Fibroblast of upper back skin (primary cell): ENCODE measurements at places on chromosomes 12 and 14.

DNA sequence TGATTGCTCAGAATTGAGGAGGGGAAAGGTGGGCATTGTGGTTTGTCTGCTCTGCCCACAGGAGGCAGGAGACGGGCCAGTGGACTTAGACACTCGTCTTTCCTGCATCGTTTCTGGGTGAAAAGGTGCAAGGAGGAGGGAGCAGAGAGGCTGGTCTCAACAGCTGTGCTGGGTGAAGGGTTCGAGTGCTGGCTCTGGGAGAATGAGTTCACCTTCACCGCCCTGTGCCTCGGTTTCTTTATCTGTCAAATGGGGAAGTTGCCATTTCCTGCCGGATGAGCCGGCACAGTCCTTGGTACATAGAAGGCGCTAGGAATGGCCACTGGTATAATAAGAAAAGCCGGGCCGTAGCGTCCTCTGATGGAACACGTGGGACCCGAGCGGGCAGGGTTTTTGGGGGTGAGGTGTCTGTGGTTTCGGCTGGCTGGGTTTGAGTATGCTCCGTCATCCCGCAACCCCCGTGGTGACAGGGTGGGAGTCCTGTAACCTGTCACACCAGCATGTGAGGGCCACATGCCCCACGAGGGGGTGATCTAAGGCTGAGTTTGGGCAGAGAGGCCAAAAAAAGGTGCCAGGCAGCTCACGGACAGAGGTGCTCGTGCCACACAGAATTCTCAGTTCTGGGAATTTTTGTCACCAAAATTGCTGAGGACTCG lies 7.3 kb downstream of the BCL7A start:
- no peak for DNase-seq

DNA sequence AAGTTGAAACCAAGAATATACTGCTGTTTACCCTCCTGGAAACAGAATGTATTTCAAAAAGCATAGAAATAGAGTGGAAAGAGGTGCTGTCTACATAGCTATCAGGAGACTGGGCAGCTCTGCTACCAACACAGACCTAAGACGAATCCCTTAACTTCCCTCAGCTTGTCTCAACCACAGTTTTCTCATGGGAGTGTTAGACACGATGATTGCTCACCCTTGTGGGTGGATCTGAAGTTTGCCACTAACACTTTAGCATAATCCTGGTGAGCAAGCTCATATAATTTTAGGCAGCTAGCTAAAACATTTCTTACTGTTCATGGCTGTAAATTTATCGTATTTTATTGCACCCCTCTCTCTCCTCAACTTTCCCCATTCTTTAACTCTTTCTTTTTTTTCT lies 38.5 kb downstream of the C12orf75 start:
- DNase-seq, result peak; percentile 77

DNA sequence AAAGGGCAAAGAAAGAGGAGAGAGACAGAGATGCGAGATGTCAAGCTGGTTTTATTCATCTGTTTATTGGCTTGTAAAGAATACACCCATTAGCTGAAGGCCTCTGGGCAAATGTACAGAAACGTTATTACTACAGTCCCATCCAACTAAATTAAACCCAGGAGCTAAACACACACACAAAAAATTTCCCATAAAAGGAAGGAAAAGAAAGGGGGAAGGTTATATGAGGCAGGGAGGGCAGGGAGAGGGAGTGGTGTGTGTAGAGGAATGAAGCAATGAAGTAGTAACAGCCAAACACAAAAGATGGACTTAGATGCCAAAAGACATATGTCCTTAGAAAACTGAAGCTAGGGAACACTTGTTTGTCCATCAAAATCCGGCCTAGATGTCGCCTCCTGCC lies 3.1 kb upstream of the MFAP5 start:
- peak; percentile 82 for DNase-seq

- DNase-seq, result no peak
These were observed 11.8 kb downstream of the PDE1B start for GRCh38 chr12:54561164-54561563.

DNA sequence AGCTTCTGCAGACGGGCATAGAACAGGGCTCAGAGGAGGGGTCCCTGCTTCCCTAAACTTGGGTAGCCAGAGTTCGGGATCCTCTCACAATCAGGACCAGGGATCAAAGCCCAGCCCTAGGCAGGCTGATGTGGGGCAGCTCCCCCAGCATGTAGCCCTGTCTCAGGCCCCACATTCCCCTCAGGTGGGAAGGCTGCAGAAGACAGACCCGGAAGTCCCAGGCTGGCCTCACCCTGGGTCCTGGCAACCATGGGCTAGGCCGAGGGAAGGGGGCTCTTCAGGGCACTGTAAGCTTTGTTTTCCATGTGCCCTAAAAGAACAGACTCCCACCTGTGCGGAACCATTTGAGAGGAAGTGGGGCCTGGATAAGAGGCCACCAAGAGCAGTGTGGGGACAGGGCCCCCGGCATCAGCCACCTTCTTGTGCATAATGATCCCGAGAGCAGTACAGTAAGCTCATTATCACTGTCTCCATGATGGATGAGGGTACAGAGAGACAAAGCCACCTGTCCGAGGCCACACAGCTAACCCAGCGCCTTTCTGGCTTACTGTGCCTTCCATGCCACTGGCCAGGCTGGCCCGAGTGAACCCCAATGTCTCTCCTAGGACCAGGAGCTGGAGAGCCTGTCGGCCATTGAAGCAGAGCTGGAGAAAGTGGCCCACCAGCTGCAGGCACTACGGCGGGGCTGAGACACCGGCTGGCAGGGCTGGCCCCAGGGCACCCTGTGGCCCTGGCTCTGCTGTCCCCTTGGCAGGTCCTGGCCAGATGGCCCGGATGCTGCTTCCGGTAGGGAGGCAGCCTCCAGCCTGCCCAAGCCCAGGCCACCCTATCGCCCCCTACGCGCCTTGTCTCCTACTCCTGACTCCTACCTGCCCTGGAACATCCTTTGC lies 11.5 kb downstream of the CHGA start:
- no peak for DNase-seq

- no peak for DNase-seq
These were observed 46.3 kb downstream of the EGLN3 start for GRCh38 chr14:33904609-33905008.

- peak; percentile 83 for DNase-seq
These were observed 12.1 kb upstream of the NTN4 start for GRCh38 chr12:95802482-95803270.

DNA sequence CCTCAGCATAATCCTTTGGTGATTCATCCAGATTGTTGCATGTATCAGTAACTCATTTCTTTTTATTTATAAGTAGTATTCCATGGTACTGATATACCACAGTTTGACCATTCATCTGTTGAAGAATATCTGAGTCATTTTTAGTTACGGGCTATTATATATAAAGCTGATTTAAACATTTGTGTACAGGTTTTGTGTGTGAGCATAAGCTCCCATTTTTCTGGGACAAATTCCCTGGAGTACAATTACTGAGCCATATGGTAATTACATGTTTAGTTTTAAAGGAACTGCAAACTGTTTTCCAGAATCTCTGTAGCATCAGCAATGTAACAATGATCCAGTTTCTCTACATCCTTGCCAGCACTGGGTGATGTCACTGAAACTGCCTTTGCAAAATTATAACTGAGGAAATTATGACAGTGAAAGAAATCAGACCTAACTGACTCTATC lies 236.2 kb upstream of the KRR1 start:
- peak; percentile 85 for DNase-seq

- no peak for DNase-seq
These were observed 20.5 kb upstream of the MSRB3 start for GRCh38 chr12:65257986-65258385.

DNA sequence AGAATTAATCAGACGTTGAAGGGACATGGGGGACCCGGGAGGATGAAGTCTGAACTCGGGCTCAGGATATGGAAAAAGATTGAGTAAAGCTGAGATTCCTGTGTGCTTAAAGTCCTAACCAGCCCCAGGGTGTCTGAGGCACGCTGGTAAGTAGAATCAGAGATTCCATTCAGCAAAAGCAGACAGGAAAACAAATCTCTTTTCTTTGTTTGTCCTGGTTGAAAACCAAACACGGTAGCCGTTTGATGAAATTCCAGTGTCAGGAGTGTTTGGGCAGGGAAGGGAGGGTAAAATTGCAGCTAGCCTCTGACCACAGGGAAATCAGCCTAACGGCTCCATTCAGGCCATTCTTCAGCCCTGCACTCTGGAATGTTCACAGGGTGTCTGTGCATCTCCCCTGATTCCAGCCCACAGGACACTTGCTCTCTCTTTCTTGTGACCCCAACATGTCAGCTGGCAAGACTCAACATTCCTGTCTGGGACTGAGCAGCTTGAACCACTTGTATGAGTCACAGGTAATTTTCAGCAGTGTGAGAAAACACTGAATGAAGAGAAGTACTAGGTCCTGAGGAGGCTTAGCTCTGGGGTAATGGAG lies 31.0 kb downstream of the NINJ2 start:
- peak; percentile 91 for DNase-seq

GRCh38 chr12:65685514-65685913 lies 138.8 kb upstream of the HMGA2 start:
- DNase-seq, result peak; percentile 49

DNA sequence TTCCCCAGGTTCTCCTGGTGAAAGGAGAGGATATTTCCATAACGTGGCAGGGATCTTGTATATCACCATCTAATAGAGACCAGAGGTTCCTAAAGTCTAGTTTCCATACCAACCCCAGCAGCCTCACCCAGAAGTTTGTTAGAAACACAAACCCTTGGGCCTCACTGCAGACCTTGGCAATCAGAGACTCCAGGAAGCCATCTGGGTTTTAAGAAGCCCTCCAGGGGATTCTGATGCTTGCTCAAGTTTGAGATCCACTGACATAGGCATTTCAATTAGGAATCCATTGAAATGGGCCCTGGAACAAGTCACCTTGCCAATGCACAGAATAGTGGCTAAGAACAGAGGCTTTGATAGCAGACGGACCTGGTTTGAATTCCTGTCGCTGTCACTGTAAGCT lies 2.2 kb upstream of the CMKLR1 start:
- no peak for DNase-seq

GRCh38 chr12:42625611-42626010 lies 36.1 kb upstream of the PRICKLE1 start:
- DNase-seq, result no peak

DNA sequence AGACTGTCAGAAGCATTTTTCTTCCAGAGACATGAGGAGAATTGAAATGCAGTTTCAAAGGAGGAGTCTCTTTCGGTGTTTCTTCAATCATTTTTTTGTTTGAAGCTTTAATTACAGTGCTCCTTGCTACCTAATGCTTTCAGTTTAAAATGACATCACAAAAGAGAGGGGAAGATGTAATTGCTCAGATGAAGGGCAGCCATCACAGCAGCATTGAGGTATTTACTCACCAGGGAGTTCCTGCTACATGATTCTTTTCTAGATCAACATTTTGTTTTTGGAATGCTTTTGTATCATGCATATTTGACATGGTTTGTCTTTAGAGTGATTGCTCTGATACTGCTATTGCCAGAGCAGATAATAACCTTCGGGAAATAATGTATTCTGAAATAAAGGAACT lies 28.6 kb downstream of the FLRT2 start:
- no peak for DNase-seq

DNA sequence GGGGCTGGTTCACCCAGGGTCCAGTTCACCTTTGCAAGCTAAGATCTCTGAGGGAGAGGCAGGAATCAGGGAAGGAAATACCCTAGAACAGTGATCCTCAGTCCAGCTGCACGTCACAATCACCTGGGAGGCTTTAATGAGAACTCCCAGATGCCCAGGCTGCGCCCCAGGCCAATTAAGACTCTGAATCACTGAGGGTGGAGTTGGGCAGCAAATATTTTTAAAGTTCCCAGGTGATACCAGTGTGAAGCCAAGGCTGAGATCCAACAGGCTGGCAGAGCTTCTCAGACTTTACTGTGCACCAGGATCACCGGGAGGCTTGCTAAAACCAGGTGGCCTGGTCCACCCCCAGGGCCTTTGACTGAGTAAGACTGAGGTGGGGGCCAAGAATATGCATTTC lies 23.8 kb downstream of the MYL2 start:
- DNase-seq, result no peak

DNA sequence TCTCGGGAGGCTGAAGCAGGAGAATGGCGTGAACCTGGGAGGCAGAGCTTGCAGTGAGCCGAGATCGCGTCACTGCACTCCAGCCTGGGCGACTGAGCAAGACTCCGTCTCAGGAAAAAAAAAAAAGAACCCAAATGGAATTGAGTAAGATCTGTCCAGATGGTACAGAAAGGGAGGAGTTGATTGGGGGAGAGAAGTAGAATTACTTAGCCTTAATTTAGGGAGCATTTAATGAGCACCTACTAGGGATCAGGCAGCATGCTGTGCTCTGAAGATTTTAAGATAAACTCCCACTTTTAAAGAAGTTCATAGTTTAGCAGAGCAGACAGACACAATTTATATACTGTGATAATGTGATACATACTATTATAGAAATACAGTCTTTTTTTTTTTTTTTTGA lies 4.5 kb downstream of the RAB5B start:
- DNase-seq, result no peak

GRCh38 chr14:53808042-53808441 lies 148.6 kb downstream of the BMP4 start:
- DNase-seq, result peak; percentile 5

DNA sequence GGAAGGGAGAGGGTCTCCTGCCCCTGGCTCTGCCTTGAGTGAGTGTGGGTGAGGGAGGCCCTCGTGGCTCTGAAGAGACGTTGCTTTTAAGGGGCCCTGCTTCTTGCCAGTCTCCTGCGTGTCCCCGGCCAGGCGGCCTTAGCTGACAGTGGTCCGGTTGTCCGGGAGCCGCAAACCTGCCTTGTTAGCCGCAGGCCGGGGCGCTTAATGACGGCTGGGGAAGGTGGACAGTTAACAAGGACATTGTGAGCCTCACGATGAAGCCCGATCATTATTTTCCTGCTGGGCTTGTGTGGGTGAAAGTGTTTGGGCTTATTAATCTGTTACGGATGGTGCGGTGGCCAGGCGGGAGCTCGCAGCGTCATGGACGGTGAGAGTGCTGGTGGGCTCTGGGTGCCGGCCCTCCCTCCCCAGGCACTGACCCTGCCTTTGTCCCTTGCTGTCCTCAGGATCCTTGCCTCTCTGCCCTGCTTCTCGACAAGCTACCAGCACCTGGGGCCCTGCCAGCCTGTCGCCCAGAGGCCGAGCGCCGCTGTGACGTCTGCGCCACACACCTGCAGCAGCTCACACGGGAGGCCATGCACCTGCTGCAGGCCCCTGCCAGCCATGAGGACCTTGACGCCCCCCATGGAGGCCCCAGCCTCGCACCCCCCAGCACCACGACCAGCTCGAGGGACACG lies 13.3 kb downstream of the KIF26A start:
- DNase-seq, result no peak

- no peak for DNase-seq
These were observed 10.3 kb downstream of the TTC7B start for GRCh38 chr14:90805662-90806540.
